NCI-H1417 (cell line): ENCODE measurements at places on chromosomes 16 and 17.

DNA sequence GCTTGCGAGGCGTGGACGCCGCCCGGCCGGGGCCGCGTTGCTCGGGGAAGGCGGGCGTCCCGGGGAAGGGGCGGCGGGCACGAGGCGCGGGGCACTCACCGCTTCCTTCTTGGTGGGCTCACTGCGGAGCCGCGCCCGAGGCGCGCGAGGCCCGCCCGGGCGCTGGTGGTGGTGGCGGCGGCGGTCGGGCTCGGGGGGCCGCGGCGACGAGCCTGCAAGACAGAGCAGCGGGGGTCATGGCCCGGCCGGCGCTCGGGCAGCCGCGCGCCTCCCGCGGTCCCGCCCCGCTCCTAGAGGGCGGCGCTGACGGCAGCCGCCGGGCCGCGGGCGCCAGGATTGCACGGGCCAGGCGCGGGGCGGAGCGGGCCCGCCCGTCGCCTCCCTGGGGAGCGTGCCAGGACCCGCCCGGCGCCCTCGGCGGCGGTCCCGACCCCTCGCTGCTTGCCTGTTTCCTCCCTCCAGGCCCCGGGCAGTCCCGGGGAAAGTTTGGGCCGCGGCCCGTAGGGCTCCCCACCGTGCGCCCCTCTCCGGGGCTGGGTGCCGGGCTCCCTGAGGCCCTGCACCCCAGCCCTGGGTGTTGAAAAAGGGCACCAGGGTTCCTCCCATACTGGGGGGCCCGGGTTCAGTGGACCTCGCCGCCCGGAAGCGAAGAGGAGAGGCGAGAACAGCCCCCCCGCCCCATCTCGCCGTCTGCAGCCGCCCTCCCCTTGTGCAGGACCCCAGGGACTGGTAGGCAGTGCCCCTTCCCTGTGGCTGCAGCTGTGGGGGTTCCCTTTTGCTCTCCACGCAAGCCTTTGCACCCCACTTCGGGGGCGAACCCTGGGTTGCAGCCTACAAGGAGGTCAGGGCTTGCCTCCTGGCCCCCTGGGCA, at the start of gene C16orf74:
TSS of gene C16orf74 (minus strand) at position 270 of the 871 bp plus-strand sequence. CDS start 15,879 bp downstream, outside the sequence.
- peak; percentile 35 for DNase-seq

GRCh38 chr17:21119247-21119918, 7.4 kb upstream of the DHRS7B start:
- DNase-seq = peak; percentile 21

GRCh38 chr17:5976251-5976650, 93.9 kb upstream of the WSCD1 start:
- DNase-seq = no peak

- no peak for DNase-seq
Observed at GRCh38 chr16:58516768-58517107, 1.4 kb downstream of the SETD6 start.

- DNase-seq = no peak
Observed at GRCh38 chr17:45364531-45365390, 47.9 kb upstream of the MAP3K14 start.

DNA sequence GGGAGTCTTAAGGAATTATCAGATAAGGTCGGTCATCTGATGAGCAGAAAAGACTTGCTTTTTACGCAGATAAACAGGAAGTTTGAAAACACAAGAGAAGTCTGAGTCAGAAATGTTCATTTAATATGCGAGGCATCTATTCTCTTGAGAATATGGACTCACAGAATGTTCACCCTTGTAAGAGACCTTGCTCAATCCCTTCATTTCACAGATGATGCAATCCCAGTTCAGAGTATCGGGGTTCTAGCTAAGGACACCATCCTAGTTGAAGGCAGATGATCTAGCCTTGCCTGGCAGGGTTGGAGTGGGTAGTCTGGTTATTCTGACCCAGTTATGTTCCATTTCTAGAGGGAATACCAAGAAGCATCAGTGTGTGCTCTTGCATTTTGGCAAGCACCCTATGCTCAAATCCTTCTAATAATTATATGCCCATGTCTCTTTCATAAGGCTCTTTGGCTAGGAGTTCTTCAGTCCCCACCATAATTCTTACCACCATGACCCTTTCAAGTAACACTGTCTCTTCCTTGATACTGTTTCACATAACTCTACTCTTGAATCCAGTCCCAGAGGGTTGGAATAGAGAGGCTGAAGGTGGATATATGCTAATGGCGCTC, 42.5 kb downstream of the YPEL2 start:
- DNase-seq = no peak

DNA sequence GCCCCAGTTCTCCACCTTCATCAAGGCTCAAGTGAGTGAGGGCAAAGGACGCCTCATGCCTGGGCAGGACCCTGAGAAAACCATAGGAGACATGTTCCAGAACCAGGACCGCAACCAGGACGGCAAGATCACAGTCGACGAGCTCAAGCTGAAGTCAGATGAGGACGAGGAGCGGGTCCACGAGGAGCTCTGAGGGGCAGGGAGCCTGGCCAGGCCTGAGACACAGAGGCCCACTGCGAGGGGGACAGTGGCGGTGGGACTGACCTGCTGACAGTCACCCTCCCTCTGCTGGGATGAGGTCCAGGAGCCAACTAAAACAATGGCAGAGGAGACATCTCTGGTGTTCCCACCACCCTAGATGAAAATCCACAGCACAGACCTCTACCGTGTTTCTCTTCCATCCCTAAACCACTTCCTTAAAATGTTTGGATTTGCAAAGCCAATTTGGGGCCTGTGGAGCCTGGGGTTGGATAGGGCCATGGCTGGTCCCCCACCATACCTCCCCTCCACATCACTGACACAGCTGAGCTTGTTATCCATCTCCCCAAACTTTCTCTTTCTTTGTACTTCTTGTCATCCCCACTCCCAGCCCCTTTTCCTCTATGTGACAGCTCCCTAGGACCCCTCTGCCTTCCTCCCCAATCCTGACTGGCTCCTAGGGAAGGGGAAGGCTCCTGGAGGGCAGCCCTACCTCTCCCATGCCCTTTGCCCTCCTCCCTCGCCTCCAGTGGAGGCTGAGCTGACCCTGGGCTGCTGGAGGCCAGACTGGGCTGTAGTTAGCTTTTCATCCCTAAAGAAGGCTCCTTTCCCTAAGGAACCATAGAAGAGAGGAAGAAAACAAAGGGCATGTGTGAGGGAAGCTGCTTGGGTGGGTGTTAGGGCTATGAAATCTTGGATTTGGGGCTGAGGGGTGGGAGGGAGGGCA, 9.7 kb downstream of the FKBP10 start:
- DNase-seq = no peak

DNA sequence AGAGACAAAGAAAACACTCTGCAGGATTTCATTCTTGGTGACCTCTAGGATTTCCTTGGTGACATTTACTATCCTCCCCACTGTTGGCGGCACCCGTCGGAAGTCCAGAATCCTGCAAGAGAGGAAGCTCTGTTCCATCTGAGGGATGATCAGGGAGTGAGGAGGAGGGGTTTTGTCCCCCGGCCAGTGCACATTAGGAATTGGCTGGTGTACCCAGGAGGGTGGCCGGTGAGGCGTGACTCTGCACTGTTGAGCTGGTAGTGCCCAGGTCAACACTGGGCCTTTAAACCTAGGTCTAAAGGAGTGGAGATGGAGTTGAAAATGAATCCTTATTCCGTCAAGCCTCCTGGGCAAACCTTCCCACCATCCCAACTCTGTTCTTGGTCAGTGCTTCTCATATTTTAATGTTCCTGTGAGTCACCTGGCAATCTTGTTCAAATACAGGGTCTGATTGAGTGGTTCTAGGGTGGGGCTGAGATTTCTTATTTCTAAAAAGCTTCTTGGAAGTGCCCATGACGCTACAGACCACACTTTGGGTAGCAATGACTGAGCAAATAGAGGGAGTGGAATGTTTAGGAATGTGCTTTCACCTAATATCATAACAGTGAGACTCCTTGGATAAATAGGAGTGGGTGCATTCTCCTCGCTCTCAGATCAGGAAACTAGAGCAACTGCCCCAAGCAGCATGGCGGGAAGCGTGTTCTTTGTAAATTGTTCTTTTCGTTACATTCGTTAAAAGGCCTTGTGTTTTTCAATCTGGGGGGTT, 30.7 kb downstream of the PRKAR1A start:
- no peak for DNase-seq

GRCh38 chr17:38428643-38429371, 543 bp downstream of the ARHGAP23 start:
- no peak for DNase-seq

DNA sequence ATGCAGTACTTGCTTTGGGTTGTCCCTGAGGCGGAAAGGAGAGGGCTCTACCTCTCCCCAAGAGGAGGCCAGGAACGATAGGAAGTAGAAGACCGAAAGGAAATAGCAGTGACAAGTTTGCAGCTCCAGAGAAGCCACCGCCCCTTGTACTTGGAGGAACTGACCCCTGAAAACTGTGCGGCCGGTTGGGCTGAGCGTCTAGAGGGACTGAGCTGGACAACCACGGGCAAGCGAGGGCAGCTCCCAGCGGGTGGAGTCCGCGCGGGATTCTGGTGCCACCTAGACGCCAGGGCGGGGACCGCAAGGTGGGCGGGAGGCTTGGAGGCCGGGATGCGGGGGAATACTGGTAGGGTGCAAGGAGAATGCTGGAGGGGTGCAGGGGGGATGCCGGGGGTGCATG, 1.3 kb upstream of the SLC6A4 start:
- no peak for DNase-seq

DNA sequence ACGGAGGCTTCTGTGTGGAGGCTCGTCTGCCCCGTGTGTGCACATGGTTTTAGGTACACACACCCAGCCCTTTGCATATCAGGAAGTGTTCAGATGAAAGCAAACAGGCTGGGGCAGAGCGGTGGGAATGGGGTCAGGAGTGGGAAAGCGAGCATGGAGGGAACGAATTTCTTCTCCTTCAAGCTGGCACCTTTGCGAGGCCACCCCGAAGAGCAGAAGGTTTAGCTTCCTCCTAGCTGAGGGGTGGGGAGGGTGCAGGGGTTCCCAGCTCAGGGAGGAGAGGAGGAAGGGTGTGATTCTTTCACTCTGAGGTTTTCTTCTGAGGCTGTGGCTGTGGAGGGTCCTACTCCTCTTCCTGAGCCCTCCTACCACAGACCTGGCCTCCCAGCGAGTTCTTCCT, 83.6 kb downstream of the ABR start:
- DNase-seq = no peak

DNA sequence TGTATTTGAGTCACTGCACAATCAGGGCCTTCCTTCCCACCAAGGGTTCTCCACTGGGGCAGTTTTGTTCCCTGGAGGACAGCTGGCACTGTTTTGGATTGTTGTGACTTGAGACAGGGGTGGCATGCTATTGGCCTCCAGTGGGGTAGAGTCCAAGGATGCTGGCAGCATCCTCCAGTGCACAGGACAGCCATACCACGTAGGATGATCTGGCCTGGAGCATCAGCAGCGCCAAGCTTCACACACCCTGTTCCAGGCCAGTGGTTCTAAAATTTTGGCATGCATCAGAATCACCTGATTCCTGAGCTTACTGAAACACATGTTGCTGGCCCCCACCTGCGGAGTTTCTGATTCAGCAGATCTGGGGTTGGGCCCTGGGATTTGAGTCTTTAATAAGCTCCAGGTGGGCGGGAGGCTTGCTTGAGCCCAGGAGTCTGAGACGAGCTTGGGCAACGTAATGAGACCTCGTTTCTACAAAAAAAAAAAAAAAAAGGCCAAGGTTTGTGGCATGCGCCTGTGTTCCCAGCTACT, 83.2 kb downstream of the MGAT5B start:
- no peak for DNase-seq

DNA sequence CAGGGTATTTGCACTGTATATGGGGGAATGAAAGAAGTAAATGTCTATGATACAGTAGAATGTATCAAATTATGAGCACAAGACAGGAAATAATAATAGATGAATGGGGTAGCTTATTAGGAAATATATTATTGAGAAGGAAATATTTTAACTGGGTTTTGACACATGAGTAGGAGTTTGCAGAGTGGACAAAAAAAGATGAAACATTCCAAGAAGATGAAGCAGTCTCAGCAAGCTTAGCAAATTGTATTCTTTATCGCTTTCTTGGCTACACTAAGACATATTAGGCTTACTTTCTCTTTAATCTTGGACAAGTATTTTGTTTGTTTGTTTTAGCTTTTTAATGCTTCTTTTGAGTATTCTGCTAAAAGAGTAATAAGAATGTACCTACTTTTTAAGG, 1.3 kb upstream of the KRTAP4-9 start:
- no peak for DNase-seq

DNA sequence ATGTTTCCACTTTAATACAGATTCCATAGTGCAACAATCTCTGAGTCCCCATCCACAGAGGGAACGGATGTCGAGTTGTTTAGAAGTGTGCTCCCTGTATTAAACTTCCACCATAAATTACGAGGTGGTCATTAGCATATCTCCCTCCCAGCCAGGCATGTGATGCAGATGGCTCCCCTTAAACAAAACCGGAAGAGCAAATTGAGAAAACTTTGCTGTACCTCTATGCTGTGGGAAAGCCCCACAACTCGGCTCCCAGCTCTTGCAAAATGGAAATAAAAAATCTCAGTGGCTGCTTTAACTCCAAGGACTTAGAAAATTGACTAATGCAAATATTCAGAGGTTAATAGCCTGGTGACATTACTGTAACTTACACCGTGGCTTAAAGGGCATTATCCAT, 290.9 kb downstream of the MAF start:
- no peak for DNase-seq

DNA sequence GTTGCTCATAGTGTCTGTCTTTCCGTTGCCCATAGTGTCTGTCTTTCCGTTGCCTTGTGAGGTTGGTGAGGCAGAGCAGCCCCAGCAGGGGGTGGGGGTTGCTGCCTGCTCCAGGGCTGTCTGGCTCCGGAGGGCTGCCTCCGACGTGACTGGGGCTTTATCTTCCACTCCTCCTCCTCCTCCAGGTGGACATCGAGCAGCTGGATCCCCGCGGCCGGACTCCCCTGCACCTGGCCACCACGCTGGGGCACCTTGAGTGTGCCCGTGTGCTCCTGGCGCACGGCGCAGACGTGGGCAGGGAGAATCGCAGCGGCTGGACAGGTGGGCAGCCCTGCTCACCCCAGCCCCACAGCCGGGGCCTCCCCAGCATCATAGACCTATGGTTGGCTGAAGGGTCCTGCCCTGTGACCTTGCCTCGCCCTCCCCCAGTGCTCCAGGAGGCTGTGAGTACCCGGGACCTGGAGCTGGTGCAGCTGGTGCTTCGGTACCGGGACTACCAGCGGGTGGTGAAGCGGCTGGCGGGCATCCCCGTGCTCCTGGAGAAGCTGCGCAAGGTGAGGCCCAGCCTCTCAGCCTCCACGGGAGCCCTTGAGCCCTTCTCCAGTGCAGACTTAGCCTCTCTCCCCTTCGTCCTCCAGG, 14.7 kb downstream of the ANKRD13B start:
- DNase-seq = no peak

- no peak for DNase-seq
Observed at GRCh38 chr17:73003487-73003886, 89.0 kb downstream of the SLC39A11 start.

GRCh38 chr16:62445909-62446308, 409.7 kb upstream of the CDH8 start:
- DNase-seq = no peak

GRCh38 chr17:56733833-56734232, 99.9 kb downstream of the C17orf67 start:
- no peak for DNase-seq

GRCh38 chr16:1528921-1529537, 4.4 kb upstream of the TMEM204 start:
- DNase-seq = no peak

- peak; percentile 90 for DNase-seq
Observed at GRCh38 chr16:89052890-89053724, 40.5 kb upstream of the ACSF3 start.
